ENCODE measurements at places on chromosomes 16 and 17.

- no peak overlapping the region for H3K27ac ChIP-seq
- no peaks in the 10 kb centered on the region for H3K36me3 ChIP-seq
- no peak overlapping the region for H3K4me3 ChIP-seq
- no peak for DNase-seq
- no peaks in the 10 kb centered on the region for H3K27me3 ChIP-seq
- H3K4me1 ChIP-seq: no peaks in the 10 kb centered on the region
Observed at GRCh38 chr16:66064801-66065530, 301.5 kb upstream of the CDH5 start.

DNA sequence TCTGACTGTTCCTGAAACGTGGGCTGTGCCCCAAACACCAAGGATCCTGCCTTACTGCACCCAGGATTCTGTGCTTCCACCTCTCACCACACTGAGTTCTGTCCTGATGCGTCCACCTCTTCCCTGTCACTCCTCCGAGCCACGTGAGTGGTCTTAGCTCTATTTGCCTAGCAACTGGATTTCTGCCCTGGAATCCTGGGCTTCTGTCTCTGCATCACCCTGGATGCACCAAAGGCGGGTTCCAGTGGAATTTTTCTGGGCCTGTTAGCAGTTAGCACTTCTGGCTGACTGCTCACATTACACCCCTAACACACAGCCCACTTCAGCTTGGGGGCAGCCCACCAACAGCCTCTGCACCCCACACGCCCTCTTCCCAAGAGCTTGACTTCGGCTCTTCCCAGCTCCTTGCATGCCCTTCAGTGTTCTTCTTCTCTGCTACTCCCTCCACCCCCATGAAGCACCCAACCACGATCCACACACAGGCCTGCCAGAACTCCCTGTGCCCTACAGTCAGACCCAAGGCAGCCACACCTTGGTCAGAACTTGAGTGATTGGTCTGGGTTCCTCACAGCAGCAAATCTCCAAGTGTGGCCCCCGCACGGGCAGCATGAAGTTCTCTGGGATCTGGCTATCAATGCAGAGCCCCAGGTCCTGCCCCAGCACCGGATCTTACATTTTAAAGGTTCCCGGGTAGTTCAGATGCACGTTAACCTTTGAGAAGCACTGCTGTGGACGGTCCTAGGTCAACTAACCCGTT, 129.8 kb upstream of the RCVRN start:
- DNase-seq: no peak
- H3K4me3 ChIP-seq: no peak overlapping the region
- no peaks in the 10 kb centered on the region for H3K27me3 ChIP-seq
- H3K4me1 ChIP-seq: no peaks in the 10 kb centered on the region
- no peaks in the 10 kb centered on the region for H3K36me3 ChIP-seq
- peak overlapping the region; percentile 21 for H3K27ac ChIP-seq

DNA sequence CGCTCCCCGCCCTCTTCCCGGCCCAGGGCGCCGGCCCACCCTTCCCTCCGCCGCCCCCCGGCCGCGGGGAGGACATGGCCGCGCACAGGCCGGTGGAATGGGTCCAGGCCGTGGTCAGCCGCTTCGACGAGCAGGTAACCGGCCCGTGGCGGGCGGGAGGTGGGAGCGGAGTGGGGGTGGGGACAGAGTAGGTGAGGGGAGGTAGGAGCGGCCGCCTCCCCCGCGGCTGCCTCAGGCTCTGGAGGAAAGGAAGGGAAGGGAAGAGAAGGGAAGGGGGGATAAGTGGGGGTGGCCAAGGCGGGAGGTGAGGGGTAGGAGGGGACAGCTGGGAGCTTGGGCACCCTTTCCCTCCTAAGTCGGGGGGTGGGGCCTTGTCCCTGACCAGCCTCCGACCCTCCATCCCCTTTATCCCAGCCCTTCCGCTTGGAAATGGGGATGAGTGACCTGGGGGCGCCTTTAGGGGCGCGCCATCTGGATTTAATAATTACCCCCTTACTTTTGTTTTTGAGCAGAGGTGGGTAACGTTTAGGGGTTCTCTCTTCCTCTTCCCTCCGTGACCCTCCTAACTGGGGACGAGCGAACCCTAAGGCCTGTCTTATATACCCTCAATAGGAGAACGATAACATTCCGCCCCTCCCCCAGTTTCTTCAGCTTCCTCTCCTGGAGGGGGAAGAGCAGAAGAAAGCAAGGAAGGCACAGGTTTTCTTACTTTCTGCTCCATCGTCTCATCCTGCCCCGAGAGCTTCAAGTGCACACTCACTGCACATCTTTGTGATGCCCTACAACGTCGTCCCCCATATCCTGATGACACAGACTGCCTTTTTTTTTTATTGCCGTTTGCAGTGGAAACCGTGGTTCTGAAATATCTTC, 694 bp downstream of the NF1 start:
- no peaks in the 10 kb centered on the region for H3K4me1 ChIP-seq
- H3K4me3 ChIP-seq: peak overlapping the region; percentile 96
- H3K36me3 ChIP-seq: no peaks in the 10 kb centered on the region
- peak overlapping the region; percentile 94 for H3K27ac ChIP-seq
- no peaks in the 10 kb centered on the region for H3K27me3 ChIP-seq

DNA sequence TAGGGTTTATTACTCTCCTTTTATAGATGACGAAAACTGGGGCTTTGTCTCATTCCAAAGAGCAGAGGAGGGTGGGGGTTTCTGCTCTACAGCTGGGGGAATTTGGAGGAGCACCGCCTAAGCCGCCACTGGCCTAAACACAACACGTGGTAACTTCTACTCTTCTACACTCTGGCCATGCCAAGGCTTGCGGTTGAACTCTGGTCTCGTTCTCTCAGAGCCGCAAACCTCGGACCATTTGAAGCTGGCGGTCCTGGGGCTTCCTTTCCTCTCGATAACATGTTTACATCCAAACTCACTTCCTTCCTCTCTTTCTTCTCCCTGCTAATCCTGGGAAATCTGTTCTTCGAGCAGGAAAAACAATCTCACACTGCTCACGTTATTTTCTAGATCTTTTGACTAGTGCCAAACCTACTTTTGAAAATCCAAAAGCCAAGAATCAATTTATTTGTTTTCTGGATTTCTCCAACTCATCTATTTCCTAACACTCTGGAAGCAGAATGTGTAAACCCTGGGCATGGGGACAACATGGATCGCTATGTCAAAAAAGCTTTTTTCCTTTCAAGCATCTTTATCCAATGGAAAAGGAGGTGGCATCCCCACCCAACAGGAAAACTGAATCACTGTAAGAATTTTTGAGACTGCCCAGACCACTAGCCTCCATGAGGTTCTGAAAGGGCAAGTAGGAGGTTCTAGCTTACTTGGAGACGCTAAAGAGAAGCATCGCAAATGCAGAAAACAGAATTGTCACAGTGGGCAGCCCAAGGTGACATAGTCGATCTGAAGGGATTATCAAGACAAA, 13.6 kb upstream of the EEF2K start:
- H3K27ac ChIP-seq: peak overlapping the region; percentile 96
- H3K4me3 ChIP-seq: peak overlapping the region; percentile 37
- H3K4me1 ChIP-seq: peaks cover 3% of the 10 kb centered on the region
- H3K36me3 ChIP-seq: no peaks in the 10 kb centered on the region
- DNase-seq: peak; percentile 89

DNA sequence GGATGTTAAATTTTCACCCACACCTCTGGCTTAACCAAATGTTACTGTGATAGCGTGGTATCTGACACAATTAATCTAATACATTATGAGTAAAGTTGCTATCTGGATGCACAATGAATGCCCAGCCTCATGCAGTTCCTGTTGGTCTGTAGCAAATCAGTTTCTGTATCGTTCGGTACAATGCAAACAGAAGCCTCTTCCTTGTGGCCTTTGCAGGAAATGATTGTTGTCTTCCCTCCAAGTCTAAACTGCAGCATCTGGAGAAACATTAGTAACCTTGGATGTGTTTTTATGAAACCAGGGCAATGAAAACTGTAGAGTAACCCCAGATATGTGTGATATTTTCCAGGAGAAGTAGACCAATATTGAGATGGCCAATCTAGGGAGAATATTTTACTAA, 46.8 kb downstream of the CYB561 start:
- H3K27ac ChIP-seq: peak overlapping the region; percentile 11
- H3K27me3 ChIP-seq: no peaks in the 10 kb centered on the region
- H3K4me1 ChIP-seq: no peaks in the 10 kb centered on the region
- no peak overlapping the region for H3K4me3 ChIP-seq
- DNase-seq: no peak

GRCh38 chr16:29290631-29291247, 115.8 kb downstream of the NPIPB11 start:
- peak; percentile 96 for DNase-seq
- H3K27me3 ChIP-seq: no peaks in the 10 kb centered on the region
- H3K4me1 ChIP-seq: peaks cover 20% of the 10 kb centered on the region
- peak overlapping the region; percentile 21 for H3K4me3 ChIP-seq

DNA sequence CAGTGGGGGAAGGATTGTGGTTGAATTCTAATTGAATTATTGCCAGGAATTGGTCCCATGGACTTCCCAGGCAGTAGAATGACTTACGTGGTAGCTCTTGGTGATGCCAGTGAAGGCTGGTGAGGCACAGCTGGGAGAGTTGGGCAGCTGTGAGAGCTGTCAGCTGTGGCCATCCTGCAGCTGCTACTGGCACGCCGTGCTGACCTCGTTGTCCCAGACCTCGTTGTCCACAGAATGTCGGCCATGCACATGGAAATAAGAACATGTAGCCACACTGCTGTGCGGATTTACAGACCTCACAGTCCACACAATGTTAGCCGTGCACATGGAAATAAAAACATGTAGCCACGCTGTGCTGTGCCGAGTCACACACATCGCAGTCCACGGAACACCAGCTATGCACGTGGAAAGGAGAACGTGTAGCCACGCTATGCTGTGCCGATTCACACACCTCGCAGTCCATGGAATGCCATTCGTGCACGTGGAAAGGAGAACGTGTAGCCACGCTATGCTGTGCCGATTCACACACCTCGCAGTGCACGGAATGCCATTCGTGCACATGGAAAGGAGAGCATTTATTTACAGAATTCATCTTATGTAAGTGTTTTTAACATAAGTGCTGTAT, 59.2 kb downstream of the BANP start:
- no peak overlapping the region for H3K4me3 ChIP-seq
- H3K4me1 ChIP-seq: no peaks in the 10 kb centered on the region
- no peak overlapping the region for H3K27ac ChIP-seq
- no peaks in the 10 kb centered on the region for H3K27me3 ChIP-seq

DNA sequence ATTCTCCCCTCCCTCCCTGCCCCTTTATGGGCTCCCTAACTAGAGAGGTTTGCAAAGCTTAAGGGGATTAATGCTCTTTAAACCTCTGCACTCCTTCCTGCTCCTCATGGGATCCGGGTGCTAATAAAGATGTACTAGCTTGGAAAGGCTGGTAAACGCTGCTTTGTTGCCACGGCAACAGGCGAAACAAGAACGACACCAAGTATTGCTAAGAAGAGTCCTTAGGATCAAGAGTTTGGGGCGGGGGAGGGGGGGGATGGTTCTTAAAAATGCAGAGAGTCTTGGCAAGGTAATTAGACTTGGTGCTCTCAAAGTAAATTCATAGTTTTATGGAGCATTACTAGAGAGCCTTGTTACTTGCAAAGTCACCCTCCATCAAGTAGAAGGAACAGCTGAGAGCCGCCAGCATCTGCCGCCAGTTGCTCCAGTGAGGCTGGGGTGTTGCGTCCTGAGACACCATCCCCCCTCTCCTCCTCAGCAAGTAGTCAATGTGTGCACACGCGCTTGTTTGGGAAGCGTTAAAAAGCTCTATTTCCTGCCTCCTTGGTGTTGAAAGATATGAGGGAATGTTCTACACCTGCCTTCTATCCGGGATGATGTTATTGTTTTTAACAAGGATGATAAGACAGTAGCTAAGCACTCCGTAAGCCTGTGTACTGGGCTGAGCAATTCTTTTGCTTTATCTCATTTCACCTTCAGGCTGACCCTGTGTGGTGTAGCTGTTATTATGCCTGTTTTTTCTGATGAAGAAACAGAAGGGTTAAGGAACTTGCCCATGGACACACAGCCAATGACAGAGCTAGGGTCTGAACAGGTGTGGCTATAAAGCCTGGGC, 190.9 kb downstream of the CCDC182 start:
- no peak overlapping the region for H3K4me3 ChIP-seq
- H3K36me3 ChIP-seq: no peaks in the 10 kb centered on the region
- no peak for DNase-seq
- H3K4me1 ChIP-seq: no peaks in the 10 kb centered on the region

DNA sequence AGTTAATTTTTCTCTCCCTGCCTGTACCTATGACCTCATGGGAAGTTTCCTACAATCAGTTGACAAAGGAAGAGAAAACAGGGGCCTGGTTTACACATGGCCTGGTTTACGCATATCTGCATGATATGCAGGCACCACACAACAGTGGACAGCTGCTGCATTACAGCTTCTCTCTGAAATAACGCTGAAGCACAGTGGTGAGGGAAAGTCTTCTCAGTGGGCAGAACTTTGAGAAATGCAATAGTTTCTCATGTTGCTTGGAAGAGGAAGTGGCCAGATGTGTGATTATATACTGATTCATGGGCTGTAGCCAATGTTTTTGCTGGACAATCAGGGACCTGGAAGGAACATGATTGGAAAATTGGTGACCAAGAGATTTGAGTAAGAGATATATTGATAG, 324.1 kb upstream of the GOT2 start:
- no peak overlapping the region for H3K4me3 ChIP-seq
- H3K27ac ChIP-seq: no peak overlapping the region
- no peak for DNase-seq
- no peaks in the 10 kb centered on the region for H3K27me3 ChIP-seq

DNA sequence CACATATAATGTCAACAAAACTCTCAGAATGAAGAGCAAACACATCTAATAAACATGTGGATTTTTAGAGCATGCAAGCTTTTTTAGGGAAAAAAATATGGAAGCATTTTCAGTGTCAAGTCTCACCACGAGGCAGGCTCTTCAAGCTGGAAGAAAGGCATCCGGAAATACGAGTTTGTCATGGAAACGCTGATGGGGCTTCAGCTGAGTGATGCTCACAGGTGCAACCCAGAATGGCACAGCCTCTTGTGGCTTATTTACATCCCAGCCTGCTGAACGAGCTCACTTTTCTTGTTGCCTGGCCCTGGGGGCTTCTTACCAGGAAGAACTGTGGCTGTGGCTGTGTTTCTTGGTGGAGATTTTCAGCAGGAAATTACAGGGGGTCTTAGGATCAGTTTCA, 24.1 kb upstream of the DYNLL2 start:
- H3K27ac ChIP-seq: no peak overlapping the region
- H3K36me3 ChIP-seq: no peaks in the 10 kb centered on the region
- no peaks in the 10 kb centered on the region for H3K27me3 ChIP-seq
- DNase-seq: no peak
- H3K4me1 ChIP-seq: no peaks in the 10 kb centered on the region

GRCh38 chr17:19003543-19004420, 782 bp downstream of the FAM83G start:
- no peaks in the 10 kb centered on the region for H3K27me3 ChIP-seq
- peak overlapping the region; percentile 47 for H3K27ac ChIP-seq
- peak; percentile 34 for DNase-seq
- no peaks in the 10 kb centered on the region for H3K4me1 ChIP-seq
- H3K36me3 ChIP-seq: no peaks in the 10 kb centered on the region

- no peaks in the 10 kb centered on the region for H3K27me3 ChIP-seq
- H3K27ac ChIP-seq: no peak overlapping the region
- no peak overlapping the region for H3K4me3 ChIP-seq
- no peak for DNase-seq
- no peaks in the 10 kb centered on the region for H3K36me3 ChIP-seq
- H3K4me1 ChIP-seq: peaks cover 5% of the 10 kb centered on the region
Observed at GRCh38 chr16:10078541-10078949, 103.7 kb downstream of the GRIN2A start.

- no peak overlapping the region for H3K4me3 ChIP-seq
- no peak overlapping the region for H3K27ac ChIP-seq
- H3K36me3 ChIP-seq: no peaks in the 10 kb centered on the region
- H3K4me1 ChIP-seq: no peaks in the 10 kb centered on the region
Observed at GRCh38 chr17:41957031-41957868, 9.3 kb upstream of the CNP start.

Data from uterus (tissue), 4 donors.